ENCODE measurements at places on chromosomes 11 and 22.

- no peak for DNase-seq
Observed at GRCh38 chr11:62682518-62682917, 3.6 kb upstream of the UBXN1 start.

DNA sequence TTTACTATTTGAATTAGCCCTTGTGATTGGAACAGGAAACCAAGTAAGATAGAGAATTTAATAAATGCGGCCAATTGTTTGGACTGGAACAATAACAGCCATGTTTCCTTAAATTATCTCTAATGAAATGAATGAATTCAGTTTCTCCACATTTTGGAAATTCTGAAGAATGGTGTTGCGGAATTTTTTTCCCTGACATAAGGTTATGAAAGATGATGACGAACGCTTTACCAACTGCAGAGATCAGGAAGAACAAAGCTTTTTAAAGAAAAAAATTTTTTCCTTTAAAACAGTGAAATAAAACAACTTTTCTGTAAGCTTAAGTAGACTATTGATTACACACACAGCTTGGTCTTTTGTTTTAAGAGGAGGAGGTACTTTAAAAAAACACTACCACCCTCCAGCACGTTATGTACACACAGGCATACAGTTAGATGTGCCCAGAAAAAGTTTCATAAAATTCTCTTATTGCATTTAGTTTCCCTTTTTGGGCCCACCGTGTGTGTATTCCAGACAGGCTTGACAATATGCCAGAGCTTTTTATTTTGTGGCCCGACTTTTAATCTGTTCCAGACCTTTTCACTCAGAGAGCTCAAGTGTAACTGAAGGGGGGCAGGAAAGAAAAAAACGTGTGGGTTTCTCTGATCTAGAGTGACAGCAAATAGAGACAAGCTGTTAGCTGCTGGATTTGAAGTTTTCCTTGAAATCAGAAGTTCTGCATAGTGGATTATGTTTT lies 77.3 kb downstream of the YAP1 start:
- no peak for DNase-seq

GRCh38 chr11:16737818-16738192 lies 642 bp upstream of the C11orf58 start:
- DNase-seq = no peak

- DNase-seq = no peak
Observed at GRCh38 chr11:119808407-119809185, 79.6 kb upstream of the NECTIN1 start.

- no peak for DNase-seq
Observed at GRCh38 chr11:116459185-116460045, 313.4 kb downstream of the BUD13 start.

Data from DMS79 treated with DMSO at 0.1 percent for 48 hours (cell line).